CD4-positive, alpha-beta T cell treated with Interleukin-17A for 4 hours (primary cell): ENCODE measurements at places on chromosomes 4 and X.

DNA sequence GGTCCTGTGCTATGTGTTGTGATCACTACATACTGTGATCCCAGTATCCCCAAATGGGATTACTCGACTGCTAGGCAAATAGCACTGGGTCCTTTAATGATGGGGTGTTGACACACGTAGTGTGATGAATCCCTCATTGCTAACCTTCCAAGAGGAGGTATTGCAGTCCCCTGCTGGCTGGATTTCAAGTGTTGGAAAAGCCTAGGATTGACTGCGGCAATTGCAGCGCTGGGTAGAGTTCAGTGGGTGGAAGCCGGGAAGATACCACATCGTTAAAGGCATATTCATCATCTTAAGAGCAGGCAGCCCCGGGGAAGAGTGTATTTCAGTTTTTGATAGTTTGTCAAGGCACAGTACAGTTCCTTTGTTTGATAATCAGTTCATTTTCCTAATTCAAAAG is 159.9 kb downstream of the TRIML1 start:
- no peak for DNase-seq

GRCh38 chr4:173794662-173795061 is 264.6 kb upstream of the HAND2 start:
- DNase-seq, result no peak

- DNase-seq, result no peak
Observed at GRCh38 chr4:80419946-80420345, 84.4 kb downstream of the CFAP299 start.

- no peak for DNase-seq
Observed at GRCh38 chr4:174907508-174907907, 10.7 kb upstream of the ADAM29 start.

DNA sequence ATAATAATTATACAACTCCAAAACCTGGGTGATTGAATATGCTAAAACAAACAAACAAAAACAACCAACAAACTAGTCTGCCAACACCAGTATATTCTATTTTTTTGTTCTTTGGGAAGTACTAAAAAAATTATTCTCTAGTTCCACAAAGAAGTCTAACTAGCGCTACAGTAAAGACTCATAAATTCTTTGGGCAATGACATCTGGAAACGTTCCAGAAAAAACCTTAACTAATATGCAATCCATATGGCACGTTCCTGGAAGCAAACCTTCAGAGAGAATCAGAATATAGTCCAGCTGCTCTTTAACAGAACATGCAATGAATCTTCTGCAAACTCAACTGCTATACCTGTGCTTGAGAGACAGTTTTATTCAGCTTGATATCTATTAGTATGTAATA is 500.1 kb downstream of the TRAM1L1 start:
- DNase-seq, result no peak

DNA sequence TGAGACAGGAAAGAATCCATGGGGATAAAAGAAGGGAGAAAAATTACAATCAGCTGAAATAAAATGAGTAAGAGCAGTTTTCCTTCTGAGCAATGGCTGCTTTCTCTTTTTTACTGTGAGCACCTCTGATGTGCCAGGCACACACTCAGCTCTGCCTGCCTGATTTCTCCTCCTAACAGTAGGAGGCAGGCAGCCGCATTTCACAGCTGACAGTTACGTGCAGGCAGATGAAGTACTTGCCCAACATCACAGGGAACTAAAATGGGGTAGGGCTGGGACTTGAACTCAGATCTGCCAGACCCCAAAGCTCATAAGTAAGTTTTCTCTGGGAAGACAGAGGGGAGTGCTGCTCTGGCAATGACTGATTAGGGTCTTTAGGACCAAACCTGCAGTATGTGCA is 54.6 kb downstream of the C4orf50 start:
- DNase-seq, result no peak

GRCh38 chr4:54882616-54883015 is 224.9 kb downstream of the KIT start:
- DNase-seq, result no peak

GRCh38 chr4:99552872-99553271 is 11.0 kb downstream of the TRMT10A start:
- no peak for DNase-seq

GRCh38 chrX:40827331-40827730 is 92.0 kb upstream of the MED14 start:
- no peak for DNase-seq

DNA sequence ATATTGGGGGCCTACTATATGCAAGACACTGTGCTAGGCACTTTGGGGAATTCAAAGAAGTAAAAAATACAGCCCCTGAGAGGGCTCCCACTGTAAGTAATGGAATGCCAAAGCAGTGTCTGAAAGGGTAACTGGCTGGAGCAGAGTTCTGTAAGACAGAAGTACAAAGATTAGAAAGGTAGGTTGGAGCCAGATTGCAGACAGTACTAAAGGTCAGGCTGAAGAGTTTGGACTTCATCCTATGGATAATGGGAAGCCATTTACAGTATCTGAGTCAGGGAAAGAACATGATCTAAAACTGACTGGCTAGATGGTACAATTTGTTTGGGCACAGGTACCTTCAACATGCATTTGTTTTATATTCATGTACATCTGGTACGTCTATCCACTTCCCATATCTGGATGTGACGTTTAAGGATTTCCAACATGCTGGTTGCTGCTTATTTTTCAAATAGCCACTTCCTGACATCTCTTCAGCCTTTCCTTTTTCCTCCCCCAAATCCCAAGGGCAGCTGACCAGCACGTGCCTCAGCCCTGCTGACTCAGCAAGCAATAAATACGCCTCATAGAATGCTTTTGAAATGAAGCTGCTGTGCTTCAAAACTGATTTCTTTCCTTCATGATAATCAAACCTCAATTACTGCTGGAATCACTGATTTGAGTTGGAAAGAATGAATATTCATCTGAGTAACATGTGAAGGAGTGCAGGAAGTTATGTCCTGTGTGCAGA is 9.5 kb downstream of the ENOX2 start:
- DNase-seq, result no peak

- no peak for DNase-seq
Observed at GRCh38 chr4:186887752-186888151, 164.1 kb upstream of the FAT1 start.

GRCh38 chr4:153729895-153730294 is 29.9 kb downstream of the RNF175 start:
- no peak for DNase-seq

GRCh38 chr4:127120441-127121090 is 512.2 kb upstream of the INTU start:
- DNase-seq, result no peak

- DNase-seq, result no peak
Observed at GRCh38 chrX:102995316-102995715, 58.2 kb downstream of the RAB40AL start.

DNA sequence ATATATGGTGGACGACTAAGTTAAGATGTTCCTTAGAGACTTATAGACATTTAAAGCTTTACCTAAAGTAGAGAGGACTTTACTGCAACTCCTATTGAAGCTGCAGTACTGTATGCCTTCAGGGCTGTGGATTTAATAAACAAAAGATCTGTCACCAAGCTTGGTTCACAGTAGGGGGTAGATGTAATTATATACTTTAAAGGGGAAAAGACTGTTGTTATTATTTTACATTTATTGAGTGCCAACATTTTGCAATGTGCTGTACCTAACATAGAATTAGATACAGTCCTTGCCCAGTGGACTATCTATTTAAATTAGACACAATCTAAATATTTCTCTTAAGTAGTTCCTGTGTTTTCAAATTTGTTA is 67.2 kb downstream of the SLIT2 start:
- no peak for DNase-seq

DNA sequence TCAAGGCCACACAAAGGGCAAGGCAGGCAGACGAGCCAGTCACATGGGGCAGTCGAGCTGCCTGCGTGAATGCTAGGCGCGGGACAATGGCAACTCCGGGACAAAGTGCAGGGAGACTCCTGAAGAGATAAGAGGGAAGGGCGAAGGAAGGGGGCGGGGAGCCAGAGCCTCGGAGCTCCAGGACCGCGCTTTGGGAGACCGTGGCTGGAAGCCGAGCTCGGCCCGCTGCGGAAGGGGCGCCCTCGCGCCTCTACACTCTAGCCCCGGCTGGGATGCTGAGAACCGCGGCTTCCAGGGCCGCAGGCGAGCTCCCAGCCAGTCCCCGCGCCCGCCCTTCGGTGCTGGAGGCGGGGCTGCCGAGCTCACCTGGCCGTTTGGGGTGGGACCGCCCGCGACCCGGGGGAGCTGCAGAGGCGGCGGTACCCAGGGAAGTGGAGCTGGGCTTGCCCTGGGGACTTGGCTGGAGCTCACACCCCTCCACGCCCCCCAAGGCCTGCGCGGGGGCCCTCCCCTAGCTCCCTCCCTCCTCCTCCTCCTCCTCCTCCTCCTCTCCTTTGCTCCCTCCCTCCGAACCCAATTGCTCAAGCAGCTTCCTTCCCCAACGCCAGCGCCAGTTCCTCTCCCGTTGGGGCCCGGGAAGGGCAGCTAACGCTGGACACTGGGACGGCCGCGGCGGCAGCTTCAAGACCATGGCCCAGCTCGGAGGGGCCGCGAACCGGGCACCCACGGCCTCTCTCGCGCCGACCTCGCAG is at the start of gene SOWAHD:
SOWAHD (plus strand) TSS at position 610 of the 752 bp plus-strand sequence; CDS start at position 690, 80 bp downstream.
- peak; percentile 50 for DNase-seq

- no peak for DNase-seq
Observed at GRCh38 chrX:6170424-6170823, 58.2 kb downstream of the NLGN4X start.

DNA sequence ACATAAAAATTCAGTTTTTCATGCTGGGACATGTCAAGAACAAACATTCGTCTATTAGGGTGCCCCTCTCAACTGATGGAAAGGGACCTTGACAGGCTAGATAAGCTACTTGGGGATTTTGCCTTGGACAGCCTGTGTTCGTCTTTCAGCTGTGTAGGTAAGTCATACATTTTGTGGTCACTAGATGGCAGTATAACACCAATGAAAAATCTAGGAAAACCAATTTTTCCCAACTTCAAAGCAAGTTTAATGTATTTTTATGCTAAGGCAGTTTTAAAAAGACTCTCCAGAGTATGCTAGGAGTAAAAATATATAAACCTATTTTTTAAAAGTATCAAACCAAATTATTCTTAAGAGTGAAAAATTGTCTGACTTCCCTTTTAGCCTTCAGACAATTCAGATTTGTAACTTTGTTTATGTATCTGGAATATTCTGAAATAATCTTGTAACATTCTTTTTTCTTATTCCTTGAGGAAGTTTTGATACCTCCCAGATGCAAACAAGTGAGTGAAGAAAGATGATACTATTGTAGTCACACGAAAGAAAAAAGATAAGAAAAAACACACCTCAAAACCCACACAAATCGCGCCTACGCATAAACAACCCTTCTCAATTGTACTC is 158.3 kb downstream of the CPE start:
- DNase-seq, result peak; percentile 3

DNA sequence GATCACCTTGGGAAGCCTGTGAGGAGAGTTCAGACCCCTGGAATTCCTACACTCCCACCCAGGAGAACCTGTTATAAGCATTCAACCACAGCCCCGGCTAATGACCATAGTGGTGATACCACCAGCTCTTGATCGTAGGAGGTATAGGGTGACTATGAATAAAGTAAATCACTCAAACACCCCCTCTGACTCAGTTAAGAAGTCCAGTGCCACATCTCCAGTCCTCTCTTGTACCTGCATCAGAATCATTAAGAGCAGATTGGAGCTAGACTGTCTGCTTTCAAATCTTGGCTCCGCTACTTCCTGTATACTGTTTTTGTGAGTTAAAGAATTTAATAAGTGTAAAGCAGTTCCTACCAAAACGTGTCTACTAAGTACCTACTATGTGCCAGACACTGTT is 565.1 kb upstream of the DIPK2B start:
- DNase-seq, result no peak

DNA sequence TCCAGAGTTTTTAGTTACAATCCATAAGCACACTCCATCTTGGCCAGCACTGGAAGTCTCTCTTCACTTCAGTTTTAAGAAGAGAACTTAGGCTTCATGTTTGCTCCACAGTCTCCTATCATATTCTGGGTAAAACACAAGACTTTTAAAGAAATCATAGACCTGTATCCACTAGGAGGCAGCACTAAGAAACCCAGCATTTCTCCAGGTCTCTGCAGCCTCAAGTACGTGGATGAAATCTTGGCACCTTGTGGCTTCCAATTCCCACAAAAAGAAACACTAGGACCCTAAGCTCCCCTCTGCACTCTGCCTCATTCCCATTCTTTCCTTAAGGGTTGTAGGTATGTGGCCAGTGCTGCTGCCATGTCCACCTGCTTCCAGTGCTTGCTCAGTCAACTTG is 367.3 kb upstream of the CASK start:
- DNase-seq, result no peak

DNA sequence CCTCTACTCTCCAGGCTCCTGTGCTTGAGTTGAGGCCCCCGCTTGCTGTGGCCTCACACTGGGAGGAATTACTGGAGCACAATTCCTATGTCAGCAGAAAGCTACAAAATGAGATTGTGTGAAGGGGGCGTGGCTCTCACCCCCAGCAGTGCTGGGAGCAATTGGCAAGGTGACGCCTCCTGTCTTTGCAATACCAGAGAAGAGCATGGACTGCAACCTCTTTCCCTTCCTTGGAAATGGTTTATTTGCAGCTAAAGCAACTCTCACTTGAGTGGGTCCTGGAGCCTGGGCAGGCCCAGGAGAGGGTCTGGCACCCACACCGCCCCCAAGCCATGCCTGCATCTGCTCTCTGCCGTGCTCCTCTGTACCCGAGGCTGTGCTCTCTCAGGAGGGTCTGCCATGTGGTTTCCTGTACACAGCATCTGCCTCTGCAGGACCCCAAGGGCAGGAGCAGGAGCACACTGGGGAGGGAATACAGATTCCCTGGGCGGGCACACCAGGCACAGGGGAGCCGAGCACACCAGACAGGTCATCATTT is 32.9 kb upstream of the HGFAC start:
- DNase-seq, result no peak

DNA sequence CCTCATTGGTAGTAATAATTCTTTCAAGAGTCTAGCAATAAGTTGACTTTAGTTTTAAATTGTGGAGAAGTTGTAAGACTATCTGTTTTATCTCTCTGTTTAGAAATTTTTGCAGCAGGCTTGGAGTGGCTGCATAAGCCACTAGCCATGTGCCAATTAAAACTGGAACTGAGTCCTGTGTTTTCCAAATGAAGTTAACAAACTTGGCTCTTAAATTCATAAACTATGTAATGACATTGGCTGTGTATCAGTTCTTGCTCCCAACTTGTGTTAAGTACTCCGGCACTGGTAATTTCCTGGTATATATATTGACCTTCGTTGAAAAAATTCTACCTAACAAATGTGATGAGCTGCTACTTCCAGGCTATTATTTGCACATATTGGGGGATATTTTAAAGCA is 420.4 kb downstream of the GBA3 start:
- DNase-seq, result no peak

DNA sequence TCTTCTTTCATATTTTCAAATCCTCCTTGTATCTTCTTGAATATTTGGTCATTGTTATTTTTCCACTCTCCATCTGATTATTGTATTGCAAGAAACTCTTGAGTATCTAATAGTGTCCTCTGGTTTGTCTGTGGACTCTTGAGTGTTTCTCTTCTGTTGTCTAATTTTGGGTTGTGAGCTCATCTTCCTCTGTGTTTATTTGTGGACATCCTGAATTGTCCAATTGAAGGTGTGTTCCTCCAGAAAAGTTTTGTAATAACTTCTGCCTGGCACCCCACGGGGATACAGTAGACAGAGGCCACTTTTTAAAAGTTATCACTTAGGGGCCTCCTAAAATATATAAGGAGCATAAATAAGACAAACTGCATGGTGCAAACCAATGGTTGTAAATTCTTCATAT is 3.1 kb upstream of the CC2D2A start:
- no peak for DNase-seq
